ENCODE measurements at places on chromosomes 13 and 19.

- no peak for DNase-seq
Observed at GRCh38 chr13:99477493-99477892, 23.8 kb upstream of the TM9SF2 start.

GRCh38 chr19:40613690-40614621 is 12.8 kb downstream of the LTBP4 start:
- peak; percentile 85 for DNase-seq

GRCh38 chr13:41196620-41197019 is 2.3 kb upstream of the KBTBD7 start:
- DNase-seq: no peak

- no peak for DNase-seq
Observed at GRCh38 chr13:67042556-67042955, 187.6 kb downstream of the PCDH9 start.

GRCh38 chr13:113048766-113049165 is 56.8 kb upstream of the F7 start:
- DNase-seq: no peak

DNA sequence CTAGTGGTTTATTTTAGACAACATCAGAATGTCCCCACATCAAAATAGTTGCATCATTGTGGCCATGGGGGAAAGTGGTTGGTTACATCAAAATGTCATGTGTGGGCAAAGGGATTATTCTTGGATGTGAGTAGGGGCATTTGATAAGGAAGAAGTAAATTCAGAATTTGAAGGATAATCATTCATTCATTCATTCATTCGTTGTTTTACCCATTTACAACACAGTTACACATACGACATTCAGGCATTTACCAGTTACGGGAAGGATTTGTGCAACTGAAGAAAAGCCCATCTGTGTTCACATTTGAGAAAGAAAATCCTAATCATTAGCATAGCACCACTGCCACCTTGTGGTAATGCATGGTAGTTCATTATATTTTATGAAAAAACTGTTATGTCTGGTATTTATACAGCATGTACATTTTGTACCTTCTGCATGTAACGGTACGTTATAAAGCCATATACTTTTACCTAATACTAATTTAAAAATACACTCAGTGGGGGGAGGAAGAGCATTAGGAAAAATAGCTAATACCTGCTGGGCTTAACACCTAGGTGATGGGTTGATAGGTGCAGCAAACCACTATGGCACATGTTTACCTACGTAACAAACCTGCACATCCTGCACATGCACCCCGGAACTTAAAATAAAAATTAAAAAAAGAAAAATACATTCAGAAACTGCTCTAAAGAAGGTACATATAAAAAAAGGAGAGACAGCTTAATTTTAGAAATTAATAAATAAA is 62.1 kb downstream of the DGKH start:
- no peak for DNase-seq

DNA sequence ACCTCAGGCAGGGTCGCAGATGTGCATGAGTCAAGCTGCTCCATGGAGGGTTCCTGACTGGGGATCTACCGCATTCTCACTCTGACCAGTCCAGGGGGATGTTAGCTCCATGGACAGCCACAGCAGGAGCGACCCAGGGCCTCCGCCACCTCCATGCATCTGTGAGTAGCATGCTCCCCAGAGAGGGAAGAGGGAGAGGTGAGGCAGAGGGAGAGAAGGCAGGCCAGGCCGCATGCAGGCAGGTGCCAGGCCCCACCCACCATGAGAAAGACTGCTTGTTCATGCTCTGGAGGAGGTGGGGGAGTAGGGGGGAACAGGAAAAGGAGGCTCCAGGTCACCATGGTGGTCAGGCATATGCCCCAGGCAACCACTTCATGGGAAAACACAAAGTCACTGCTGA is 20.3 kb downstream of the TUBA3C start:
- DNase-seq: no peak

GRCh38 chr19:4360081-4360569 is 16.8 kb downstream of the MPND start:
- DNase-seq: no peak

GRCh38 chr19:8361921-8362793 is 1.8 kb upstream of the ANGPTL4 start:
- DNase-seq: no peak

- no peak for DNase-seq
Observed at GRCh38 chr13:80737513-80737912, 396.6 kb upstream of the SPRY2 start.

- DNase-seq: no peak
Observed at GRCh38 chr19:3398114-3398899, 31.9 kb downstream of the NFIC start.

GRCh38 chr13:26225896-26226617 is 3.9 kb upstream of the RNF6 start:
- no peak for DNase-seq

- peak; percentile 75 for DNase-seq
Observed at GRCh38 chr19:12801466-12802266, at the start of the genes PRDX2 and THSD8. PRDX2 (minus strand) TSS chr19:12801800; CDS start chr19:12801261, 539 bp downstream. THSD8 (plus strand) TSS chr19:12802069; CDS start chr19:12802072, 3 bp downstream.

DNA sequence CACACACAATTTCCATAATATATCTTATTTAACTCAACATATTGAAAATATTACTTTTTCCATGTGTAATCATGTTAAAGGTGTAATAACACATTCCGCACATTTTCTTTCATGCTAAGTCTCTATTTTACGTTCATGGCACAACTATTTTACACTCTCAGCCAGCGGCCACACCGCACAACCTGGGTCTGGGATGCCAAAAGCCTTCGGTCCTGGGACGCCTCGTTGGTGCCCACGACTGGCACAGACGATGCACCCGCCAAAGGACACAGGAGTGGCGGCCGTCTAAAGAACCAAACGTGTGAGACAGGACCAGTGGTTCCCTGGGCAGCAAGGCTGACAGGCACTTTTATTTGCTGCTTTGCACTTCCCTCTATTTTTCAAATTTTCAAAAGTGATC is 10.0 kb upstream of the PROZ start:
- DNase-seq: no peak

DNA sequence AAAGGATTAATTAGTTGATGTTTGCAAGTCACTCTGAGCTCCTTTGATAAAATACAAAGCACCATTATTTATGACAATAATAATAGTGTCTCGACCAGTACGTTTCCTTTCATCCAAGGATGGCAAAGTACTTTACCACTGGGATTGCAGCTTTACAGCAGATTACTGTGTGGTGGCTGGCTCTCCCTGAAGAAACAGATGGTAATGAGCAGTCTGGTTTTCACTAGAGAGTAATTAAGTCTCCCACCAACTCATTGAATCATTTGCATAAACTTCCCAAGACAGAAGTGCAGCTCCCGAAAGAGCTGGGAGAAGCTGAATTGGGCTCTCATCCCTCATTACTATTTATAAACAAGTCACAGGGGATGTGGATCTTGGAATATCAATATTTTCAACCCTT is 48.7 kb downstream of the KLF5 start:
- DNase-seq: no peak

DNA sequence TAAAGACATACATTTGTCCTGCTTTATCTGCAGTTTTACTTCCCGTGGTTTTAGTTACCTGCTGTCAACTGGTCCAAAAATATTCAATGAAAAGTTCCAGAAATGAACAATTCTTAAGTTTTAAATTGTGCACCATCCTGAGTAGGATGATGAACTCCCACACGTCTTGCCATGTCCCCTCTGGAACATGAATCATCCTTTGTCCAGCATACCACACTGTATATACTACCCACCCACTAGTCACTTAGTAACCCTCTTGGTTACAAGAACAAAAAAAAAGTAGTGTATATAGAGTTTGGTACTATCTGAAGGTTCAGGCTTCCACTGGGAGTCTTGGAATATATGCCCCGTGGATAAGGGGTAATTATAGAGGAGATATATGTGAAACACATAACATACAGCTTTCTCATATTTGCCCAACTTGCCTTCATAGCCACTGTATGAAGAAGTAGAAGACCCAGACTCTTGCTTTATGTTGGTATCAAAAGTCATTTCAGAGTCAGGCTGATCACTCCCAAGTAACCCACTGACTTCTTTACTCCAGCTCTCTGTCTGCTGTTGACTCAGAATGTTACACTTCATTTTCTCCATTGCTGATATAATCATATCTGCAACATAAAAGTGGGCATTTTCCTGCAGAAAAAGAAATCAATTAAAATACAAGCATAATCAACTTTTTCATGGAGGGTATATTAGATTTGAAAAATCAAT is 19.3 kb downstream of the RUBCNL start:
- DNase-seq: no peak

DNA sequence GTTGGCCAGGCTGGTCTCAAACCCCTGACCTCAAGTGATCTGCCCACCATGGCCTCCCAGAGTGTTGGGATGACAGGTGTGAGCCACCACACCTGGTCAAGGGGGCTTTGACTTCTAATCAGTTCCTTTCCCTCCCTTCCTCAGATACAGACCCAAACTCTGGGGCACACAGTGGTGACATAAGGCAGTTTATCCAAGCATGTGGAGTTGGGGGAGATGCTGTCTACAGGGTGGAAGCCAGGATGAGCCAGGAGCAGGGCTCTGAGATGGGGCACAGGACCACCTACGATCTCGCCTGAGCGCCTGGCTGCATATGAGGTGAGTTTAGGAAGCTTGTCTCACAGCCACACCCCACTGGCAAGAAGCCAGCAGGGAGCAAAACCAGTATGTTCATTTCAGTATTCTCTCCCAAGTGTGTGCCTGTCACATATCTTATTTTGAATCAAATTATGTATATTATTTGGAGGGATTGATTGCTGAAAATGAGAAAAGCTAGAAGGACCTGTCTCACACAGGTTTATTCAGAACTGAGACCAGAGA is 67.7 kb downstream of the KCTD15 start:
- no peak for DNase-seq

DNA sequence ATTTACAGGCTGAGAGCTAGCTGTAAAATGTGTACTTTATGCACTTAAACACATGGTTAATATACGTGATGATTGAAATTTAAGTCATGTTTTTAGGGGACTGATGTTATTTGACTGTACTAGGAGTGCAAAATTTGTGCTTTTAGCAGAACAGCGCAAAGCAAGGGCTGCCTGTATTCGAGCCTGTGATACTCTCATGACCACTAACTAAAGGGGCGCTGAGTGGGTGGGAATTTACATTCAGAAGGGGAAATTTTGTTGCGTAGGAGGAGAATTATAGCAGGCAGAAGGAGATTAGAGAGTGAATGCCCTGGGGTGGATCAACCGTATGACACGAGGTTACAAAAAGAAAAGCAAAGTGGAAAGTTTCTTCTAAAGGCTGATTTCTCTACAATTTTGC is 271.8 kb upstream of the HTR2A start:
- DNase-seq: no peak

- DNase-seq: no peak
Observed at GRCh38 chr19:677201-677600, 1.0 kb downstream of the FSTL3 start.

GRCh38 chr19:33225458-33225926 is at the start of gene SLC7A10:
SLC7A10 (minus strand) TSS chr19:33225850; CDS start chr19:33225703, 147 bp downstream.
- DNase-seq: no peak

DNA sequence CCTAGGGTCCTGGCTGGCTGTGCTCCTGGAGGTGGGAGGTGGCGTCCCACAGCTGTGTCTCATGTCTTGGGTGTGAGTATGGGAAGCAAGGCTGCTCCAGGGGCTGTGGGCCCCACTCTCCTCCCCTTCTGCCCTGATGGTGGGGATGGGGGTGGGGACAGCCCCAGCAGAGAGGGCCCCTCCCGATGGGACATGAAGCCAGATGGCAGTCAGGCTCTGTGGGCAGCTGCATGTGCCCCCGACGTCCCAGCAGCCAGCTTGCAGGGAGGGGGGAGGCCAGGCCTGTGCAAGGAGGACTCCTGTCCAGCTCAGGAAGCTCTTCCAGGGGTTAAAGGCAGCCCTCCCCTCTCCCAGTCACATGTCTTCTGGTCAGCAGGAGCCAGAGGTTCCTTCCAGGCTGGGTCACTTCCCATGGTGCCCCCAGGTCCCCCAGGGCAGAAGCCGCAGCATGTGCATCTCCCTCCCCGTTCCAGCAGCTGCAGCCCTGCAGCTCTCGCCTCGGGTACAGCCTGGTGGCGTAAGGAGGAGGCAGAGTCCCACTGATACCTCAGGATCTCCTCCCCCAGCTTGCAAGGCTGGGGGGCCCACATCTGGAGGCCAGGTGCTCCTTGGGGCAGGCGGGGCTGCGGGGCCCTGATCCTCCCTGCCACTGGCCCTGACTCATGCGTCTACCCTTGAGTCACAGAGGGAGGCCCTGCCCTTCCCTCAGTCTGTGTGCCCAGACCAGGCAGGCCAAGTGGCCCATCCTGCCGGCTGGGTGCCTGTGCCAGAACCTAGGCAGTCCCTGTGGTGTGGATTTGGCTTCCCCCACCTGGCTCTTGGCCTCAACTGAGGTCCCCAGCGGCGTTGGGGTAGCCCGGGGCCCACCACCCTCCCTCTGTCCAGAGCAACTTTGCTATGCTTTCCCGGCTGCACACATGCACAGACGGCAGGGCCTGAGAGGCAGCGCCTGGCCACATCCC is 13.0 kb downstream of the YIPF2 start:
- no peak for DNase-seq

DNA sequence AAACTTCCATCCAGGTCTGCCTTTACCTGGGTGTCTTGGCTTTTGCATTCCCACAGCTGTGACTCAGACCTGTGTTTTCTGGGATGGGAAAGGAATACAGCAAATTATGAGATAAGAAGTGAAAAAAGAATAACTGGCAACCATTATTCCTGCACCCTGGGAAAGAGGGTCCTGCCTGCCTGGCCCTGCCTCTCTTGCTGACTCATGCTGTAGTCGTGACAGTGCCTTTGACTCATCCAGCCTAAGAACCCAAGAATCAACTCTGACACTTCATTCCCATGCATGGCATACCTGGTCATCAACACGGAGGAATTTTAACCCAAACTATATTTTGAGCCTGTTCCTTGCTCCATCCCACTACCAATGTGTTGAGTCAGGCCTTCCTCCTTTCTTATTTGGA is 185.4 kb upstream of the SERP2 start:
- DNase-seq: no peak

DNA sequence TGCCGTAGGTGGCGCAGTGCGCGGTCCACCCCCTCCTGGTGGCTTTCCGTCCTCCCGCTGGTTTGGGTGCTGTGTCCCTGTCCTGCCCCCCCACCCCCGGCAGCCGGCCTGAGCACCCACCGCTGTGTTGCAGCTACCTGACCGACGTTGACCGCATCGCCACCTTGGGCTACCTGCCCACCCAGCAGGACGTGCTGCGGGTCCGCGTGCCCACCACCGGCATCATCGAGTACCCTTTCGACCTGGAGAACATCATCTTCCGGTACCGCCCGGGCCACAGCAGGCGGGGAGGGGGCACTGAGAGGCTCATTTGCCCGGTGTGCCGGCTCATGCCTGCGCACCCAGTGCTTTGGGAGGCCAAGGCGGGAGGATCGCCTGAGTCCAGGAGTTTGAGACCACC is 20.6 kb downstream of the GNA11 start:
- DNase-seq: no peak

DNA sequence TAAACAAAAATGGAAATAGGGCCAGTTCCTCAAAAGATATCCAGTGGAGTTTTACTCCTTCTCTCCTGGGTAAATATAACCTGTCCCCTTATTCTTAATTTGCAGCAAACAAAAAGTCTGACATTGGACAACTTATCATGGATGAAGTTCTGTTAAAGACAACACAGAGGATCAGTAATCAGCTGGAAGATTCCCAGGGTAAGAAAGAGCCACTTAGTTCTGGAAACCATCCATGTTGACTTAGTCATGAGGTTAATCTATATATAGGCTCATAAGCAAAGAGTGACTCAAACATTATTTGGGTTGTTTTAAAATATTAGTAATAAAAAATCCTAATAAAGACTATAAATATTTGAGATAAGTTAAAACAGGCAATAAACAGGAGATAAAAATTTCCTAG is 40.5 kb upstream of the EBPL start:
- DNase-seq: no peak

GRCh38 chr13:99973808-99974185 is 2.2 kb upstream of the ZIC5 start:
- no peak for DNase-seq

GRCh38 chr19:5131031-5131505 is 162.2 kb downstream of the KDM4B start:
- DNase-seq: peak; percentile 72
